Astrocyte (in vitro differentiated cells and primary cell): ENCODE measurements at places on chromosomes 7 and 10. TPM values are rescaled to one million over a fixed set of nuclear protein-coding genes. Genes with fewer than 3 reads are reported as not detected.

GRCh38 chr7:149284343-149284742 is 22.3 kb downstream of the ZNF783 start:
- no peak for DNase-seq

- no peak for DNase-seq
These were observed 14.9 kb downstream of the TMEM273 start for GRCh38 chr10:49173201-49173772.

DNA sequence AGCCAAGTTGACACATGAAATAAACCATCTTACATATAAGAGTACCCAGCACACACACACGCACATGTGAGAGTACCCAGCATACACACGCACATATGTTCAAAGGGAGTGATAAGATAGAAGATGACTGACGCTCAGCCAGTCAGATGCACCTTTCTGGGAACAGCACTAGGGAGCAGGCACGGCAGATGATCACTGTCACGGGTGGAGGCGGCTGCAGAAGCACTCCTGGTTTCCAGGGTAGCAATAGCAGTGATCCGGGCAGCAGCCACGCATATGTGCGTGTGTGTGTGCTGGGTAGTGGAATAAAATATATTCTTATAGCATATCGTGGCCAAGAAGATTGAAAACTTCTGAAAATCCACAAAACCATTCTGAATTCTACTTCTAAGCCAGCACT is 85.8 kb upstream of the NAMPT start:
- DNase-seq: no peak

The CALCR gene
- total RNA-seq: 5.4 and 5.7 TPM in 2 replicates

The SEC61G gene
- total RNA-seq: 280 TPM in 2 replicates

The EGR2 gene
- total RNA-seq: 12.1 and 22.9 TPM in 2 replicates
